ENCODE measurements at places on chromosomes 3 and 15.
A peak's percentile ranks its signal among the peaks of the same experiment; 100 is the strongest.

GRCh38 chr3:193389335-193389734, 10.8 kb upstream of the ATP13A5 start:
- no peak for DNase-seq

GRCh38 chr15:68055224-68055705, 1.1 kb downstream of the PIAS1 start:
- peak; percentile 47 for DNase-seq

- no peak for DNase-seq
These were observed 17.1 kb downstream of the CHST13 start for GRCh38 chr3:126540951-126541627.

GRCh38 chr3:152499791-152500385, 231.2 kb downstream of the MBNL1 start:
- DNase-seq = no peak

DNA sequence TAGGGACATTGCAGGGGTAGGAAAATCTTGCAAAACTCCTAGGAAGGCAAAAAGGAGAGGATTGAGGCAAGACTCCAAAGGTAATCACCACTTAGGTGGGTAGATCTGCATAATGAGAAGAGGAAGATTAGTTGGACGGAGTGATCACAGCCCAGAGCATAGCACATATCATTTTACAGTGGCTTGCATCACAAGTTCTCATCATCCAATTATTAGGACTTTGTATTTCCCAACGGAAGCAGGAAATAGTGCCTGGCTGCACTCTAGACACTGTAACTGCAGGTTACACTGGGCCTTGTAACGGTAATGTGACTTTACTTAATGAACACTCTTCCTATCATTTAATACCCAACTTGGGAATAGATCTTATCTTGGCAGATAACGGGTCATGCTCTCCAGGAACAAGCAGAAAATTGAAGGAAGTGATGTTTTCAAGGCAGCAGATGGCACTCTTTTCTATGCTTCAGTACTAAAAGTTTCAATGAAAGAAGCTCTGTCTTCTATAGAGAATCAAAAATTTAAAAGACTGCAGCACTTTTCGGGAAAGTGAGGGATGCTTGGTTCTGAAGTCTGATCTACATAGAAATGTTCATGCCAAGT, 101.9 kb upstream of the KCNMB2 start:
- DNase-seq = no peak

GRCh38 chr3:17742102-17742879, at the start of gene TBC1D5:
Gene TBC1D5 (minus strand): TSS chr3:17742631. CDS start chr3:17508570, 234,061 bp downstream.
- peak; percentile 91 for DNase-seq

DNA sequence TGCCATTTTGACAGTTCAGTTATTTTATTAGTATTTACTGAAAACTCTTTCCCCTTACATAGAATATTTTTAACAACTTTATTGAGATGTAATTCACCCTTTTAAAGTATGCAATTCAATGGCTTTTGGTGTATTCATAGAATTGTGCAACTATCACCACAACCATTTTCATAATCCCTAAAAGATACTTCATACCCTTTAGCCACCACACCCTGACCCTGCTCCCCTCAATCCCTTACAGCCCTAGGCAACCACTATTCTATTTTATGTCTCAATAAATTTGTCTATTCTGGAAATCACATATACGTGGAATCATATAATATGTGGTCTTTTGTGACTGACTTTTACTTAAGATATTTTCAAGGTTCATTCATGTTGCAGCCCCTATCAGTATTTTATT, 29.7 kb downstream of the TEX9 start:
- no peak for DNase-seq

DNA sequence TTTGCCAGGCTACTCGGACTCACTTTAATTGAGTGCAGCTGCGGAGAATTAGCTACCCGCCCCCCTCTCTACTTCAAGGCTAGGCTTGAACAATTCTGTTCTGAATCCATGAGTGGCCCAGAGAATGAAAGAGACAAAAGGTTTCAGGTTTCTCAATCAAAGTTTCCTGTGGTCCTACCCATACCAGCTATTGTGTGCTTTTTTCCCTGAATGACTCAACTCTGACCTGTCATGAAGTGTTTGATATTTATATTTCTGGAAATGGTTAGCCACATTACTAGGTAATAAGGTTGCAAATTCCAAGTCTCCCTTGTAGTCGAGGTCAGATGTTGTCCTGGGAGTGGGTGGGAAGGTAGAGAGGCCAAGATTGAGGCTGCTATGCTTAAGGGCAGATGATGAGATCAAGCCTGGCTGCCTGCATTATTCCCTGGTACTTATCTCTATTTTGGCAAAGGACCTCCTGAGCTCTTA, 392.7 kb upstream of the TBL1XR1 start:
- DNase-seq = no peak

DNA sequence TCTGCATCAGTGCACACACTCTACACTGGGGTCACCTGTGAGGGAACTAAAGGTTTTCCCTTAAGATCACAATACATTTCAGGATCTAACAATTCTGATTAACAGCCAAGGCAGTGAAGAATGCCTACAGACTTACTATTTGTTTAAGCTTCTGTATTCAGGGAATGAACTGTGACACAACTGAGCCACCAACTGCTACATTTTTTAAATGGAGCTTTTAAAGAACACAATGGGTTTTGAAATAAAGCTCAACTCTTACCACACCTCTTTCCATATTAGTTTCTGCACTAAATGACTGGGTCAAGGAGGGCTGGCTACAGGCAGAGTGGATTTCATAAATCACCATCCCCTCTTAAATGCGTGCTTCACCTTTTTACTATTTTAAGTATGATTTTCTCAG, 100.2 kb downstream of the TMCC1 start:
- no peak for DNase-seq

GRCh38 chr3:69948246-69948862, 51.2 kb upstream of the SAMMSON start:
- no peak for DNase-seq

- peak; percentile 49 for DNase-seq
These were observed 5.0 kb downstream of the GATA2 start for GRCh38 chr3:128487813-128488635.

DNA sequence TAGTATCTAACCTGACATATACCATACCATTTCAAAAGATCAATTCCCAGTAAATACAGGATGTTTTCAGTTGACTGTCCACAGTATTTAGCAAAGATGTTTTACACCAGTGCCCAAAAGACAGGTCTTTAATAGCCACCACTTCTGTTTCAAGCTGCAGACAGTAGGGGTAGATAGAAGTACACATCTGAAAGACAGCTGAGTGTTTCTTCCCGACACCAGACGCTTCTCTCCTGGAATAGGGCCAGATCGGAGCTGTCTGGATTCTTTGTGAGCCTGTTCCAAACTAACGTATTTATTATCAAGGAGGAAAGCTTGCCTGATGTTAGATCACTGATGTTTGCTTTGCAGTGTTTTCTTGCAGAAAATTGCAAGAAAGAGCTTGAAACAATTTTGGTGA, 136.1 kb upstream of the RBMS3 start:
- DNase-seq = no peak

DNA sequence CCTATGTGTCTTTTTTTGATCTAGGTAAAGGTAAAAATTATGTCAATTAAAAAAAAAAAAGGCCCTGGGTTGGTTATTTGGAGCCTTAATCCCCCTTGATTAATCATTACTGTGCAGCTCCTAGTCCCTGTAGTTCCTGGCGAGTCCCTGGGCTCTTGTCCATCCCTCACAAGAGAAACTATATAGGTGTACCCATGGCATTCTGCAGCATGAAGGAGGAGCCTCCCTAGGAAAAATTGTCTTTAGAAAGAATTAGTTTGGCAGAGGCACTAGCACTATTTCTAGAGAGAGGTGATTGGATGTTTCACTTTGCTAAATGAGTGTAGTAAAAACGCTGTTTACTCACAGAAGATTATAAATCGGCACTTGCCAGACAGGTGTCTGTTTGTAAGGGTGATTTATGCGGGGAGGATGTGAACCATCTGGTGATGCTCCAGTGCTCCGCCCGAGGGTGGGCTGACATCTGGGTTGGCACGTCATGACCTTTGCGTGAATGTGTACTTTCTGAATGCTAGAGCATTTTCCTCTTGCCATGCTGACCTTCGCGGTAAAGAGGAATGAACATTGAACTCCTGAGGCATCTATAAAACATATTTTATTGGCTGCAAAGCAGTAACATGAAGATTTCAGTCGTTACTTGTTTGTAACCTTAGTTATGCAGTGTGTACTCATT, 12.6 kb downstream of the PLCL2 start:
- no peak for DNase-seq

GRCh38 chr3:77001062-77001701, 38.7 kb upstream of the ROBO2 start:
- no peak for DNase-seq

DNA sequence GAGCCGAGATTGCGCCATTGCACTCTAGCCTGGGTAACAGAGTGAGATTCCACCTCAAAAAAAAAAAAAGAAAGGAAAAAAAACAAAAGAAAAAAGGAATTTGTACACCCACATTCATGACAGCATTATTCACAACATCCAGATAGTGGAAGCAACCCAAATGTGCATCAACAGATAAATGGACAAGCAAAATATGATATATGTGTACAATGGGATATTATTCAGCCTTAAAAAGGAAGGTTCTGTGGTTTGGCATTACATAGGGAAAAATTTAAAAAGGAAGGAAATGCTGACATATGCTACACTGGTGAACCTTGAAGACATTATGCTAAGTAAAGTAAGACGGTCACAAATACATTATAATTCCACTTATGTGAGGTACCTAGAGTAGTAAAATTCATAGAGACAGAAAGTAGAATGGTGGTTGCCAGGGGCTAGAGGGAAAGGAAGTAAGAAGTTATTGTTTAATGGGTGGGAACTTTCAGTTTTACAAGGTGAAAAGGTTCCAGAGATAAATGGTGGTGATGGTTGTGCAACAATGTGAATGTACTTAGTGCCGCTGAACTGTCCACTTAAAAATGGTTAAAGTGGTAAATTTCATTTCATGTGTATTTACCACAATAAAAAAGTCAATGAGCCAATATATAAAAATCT, 118.5 kb downstream of the MYLK start:
- no peak for DNase-seq

GRCh38 chr3:31142139-31142538, 247.7 kb upstream of the GADL1 start:
- DNase-seq = no peak

- DNase-seq = no peak
These were observed 6.4 kb upstream of the NR1D2 start for GRCh38 chr3:23938688-23939087.

DNA sequence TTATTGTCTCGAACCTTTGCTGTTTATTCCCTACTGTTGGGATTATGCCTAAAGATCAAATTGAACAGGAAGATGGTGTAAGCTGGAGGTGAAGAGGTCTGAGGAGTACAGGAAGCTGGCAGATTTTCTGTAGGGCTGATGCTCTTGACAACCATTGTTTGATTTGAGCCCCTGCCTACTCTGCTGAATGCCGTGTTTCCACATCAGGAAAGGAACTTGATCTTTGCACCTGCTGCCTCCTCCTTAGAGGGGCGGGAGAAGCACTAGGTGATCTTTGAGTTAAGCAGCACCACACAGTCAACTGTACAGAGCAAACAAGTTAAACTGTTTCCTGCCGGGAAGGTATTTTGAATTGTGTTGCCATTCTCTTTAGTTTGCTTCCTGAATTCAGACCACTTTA, 364.6 kb upstream of the EPHA6 start:
- DNase-seq = no peak

GRCh38 chr3:127105587-127105986, 87.3 kb upstream of the PRR23E start:
- DNase-seq = no peak

Data from activated CD4-positive, CD25-positive, alpha-beta regulatory T cell treated with anti-CD3 and anti-CD28 coated beads, Interleukin-2, amount 50 U/mL, for 72 hours (primary cell).